ENCODE measurements at places on chromosomes 5 and 9.

GRCh38 chr5:93381057-93381456 lies 200.0 kb downstream of the NR2F1-AS1 start:
- DNase-seq = no peak

GRCh38 chr5:133128066-133128465 lies 76.3 kb downstream of the HSPA4 start:
- DNase-seq = no peak

DNA sequence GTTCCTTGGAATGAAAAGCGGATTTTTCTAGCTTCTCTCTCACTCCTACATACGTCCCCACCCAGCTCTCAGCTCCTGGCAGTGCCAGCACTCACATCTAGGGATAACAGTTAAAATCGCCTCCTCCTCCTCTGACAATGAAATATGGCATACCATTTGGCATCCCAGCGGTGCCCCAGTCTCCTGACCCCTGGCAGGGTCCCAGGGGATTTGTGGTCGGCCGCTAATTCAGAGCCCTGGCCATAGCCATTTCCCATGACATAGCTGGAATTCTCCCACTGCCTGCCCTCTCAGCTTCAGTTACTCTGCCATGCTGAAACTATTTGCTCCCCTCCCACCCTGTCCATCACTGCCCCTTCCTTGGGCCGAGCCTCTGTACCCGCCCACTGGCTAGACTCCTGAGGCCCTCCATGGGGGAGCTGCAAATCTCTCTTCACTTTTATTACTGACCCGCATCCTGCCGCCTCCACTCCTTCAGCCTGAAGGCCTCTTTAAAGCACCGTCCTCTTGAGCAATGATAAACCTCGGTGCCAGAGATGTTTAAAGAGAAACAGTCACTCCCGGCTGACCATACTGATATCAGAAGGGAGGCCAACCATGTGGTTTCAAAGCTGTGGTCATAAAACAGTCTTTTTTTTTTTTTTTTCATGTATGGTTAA lies 139.8 kb downstream of the SLIT3 start:
- DNase-seq = peak; percentile 28

DNA sequence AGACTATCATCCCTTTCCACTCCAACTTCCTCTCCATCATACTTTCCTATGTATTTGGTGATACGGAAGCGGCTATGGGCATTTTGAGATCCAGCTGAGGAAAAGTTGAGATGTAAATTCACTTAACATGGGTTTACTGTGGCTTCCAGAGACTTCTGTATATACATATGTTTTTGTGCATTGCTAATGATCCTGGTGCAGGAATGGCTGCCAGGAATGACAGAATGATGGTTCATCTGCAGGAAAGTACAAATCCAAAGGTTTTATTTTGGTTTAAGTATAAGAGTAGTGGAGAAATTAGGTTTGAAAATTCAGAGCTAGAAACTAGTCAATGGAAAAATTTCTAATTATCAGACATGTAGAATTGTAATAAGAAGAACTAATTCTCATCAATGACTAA lies 95.0 kb upstream of the PAM start:
- DNase-seq = no peak

DNA sequence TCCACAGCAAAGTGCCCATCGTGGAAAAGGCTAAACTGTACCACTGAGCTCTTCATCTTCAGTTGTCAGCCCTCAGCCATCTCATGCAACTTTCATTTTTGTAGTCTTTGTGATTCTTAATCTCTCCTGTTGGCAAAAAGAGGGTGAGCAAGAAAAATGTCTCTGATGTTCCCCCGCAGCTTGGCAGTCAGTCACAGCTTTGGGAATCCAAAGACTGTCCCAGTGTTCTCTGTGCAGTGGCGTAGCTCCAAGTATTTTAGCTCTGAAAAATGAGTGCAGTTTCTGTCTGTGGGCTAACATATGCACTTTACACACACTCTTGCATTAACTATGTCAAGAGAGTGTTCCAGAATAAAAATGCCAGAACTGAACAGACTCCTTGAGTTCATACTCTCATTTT lies 372.2 kb downstream of the TMEM232 start:
- no peak for DNase-seq

DNA sequence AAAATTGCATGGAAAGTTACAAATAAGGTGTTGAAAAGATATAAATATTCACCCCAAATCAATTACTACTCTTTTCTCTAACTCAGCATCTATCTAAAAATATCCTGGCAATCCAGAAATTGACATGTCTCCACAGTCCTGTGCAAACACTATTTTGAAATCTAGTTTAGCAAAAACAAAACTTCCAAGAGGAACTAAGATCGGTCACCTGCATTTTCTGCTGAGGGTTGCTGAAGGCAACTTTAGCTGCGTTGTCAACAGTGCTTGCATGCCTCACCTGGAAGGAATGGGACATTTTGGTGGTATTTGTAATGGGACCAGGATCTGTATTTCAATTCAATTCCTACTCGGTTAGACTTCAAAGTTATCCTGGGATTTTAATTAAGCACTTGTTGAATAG lies 398.3 kb downstream of the NTRK2 start:
- no peak for DNase-seq

GRCh38 chr9:108579757-108580439 lies 275.9 kb downstream of the ACTL7B start:
- peak; percentile 96 for DNase-seq

- no peak for DNase-seq
Observed at GRCh38 chr5:122997294-122997693, 39.2 kb downstream of the PPIC start.

- peak; percentile 37 for DNase-seq
Observed at GRCh38 chr5:149172709-149173505, 31.6 kb downstream of the ABLIM3 start.

DNA sequence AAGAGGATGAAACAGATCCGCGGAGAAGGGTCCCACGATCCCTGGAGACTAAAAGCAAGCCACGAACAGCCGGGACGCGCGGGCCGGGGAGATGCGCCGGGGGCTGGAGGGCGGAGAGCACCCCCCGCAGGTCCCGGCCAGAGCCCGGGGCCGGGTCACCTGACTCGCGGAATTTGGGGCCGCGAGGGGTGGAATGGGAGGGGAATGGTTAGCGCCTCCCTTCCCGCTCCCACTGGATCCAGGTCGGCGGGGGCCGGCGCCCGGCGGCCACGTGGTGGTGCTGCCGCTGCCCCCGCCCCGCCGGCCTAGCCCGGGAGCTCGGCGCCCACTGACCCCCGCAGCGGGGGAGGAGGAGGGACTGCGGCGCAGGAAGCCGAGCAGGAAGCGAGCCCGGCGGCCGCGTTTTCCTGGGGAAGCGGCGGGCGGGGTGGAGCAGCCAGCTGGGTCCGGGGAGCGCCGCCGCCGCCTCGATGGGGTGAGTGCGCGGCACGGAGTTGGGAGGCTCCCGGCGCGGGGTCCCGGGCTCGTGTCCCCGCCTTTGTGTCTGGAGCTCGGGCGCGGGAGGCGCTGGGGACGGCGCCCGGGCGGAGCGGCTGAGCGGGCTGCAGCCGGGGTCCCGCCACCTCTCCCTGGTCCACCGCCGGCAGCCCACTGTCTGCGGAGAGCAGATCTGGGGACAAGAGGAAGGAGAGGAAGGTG lies at the start of gene RAI14:
Gene RAI14, plus strand, starts transcription at position 328 of the 699 bp plus-strand sequence. CDS start 30,592 bp downstream, outside the sequence.
- peak; percentile 83 for DNase-seq

DNA sequence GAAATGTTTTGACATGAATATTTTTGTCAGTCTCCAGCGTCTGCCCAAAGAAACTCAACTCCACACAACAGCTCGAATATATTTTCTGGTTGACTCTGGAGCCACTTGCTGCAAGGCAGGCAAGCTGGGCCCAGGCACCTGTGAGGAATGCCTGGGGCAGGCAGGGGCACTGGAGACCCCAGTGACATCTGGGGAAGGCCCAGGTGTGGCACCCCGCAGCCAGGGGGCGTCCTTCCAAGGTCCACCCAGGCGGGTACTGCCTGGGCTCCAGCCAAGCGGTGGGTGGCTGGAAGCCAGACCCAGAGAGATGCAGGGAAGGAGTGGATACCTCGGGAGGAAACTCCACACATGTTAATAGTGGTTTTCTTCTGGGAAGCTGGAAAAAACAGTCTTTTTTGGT lies 125.9 kb downstream of the PHF2 start:
- DNase-seq = no peak

DNA sequence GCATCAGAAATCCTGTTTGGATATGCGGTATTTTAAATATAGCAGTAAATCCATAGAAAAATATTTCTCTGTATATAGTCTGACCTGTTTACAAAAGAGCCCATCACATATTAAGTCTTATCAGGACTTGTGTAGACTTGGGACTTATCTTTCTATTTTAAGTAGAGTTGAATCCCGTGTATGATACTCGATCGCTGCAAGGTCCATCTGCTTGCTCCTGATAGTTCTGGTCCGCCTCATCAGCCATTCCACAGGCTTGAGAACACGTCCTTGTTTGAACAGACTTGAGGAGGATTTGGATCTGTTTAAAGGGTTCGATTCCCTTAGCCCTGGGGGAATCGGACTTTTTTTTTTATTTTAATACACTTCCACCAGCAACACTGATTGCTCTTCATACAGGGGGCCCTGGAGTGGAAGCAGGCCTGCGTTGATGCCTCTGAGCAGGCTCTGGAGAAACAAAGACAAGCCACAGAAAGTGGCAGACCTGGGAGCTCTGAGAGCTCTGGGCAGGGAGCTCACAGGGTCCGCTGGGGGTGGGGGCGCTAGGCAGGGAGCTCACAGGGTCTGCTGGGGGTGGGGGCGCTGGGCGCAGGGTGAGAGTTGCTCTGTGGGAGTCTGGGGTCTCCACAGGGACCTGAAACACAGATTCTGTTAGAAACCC lies 112.2 kb downstream of the MVB12B start:
- no peak for DNase-seq

- no peak for DNase-seq
Observed at GRCh38 chr9:133563291-133563796, 28.8 kb downstream of the ADAMTSL2 start.

- DNase-seq = no peak
Observed at GRCh38 chr5:44257653-44258365, 131.4 kb downstream of the FGF10 start.

Data from epithelial cell of esophagus (primary cell).